Lower lobe of right lung (tissue), 2 donors: ENCODE measurements at places on chromosomes 2 and 18.

GRCh38 chr18:32767400-32767799 lies 5.4 kb downstream of the KLHL14 start:
- no peak overlapping the region for H3K27ac ChIP-seq
- DNase-seq = no peak
- H3K4me1 ChIP-seq = peaks cover 13% of the 10 kb centered on the region
- no peaks in the 10 kb centered on the region for H3K36me3 ChIP-seq
- peaks cover 31% of the 10 kb centered on the region for H3K27me3 ChIP-seq

GRCh38 chr2:32900246-32900973 lies 46.3 kb upstream of the LTBP1 start:
- no peaks in the 10 kb centered on the region for H3K27me3 ChIP-seq
- no peak overlapping the region for H3K4me3 ChIP-seq
- H3K36me3 ChIP-seq = no peaks in the 10 kb centered on the region

- no peak overlapping the region for H3K4me3 ChIP-seq
- DNase-seq = no peak
- no peaks in the 10 kb centered on the region for H3K27me3 ChIP-seq
- no peak overlapping the region for H3K27ac ChIP-seq
- no peaks in the 10 kb centered on the region for H3K36me3 ChIP-seq
Observed at GRCh38 chr2:16330571-16330970, 335.1 kb downstream of the CYRIA start.

DNA sequence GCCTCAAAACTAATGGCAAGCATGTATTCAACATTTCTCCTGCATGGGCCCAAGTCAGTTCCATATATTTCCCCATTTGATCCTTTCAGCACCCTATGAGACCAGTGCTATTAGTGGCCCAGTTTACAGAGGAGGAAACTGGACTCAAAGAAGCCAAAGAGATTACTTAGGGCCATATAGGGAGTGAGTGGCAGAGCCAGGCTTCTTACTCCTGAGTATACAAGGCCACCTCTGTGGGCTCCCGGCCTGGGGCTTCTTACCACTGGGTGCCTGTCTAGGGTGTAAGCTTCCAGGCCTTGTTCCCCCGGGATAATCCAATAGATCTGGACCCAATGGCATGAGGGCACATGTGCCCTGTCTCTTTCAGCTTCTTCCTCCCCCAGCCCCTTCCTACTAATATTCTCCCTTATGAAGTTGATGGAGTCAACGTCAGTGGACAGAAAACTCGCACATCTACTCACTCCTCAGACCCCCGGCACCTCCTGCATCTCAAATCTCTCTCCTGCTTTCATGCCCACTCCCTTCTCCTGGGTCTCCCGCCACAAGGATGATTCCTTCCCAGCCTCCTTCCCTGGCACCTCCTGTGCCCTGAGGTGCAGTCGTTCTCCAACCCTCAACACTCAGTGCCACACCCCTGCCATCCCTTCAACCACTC lies 222.6 kb downstream of the ANAPC1 start:
- no peak overlapping the region for H3K27ac ChIP-seq
- H3K36me3 ChIP-seq = no peaks in the 10 kb centered on the region

DNA sequence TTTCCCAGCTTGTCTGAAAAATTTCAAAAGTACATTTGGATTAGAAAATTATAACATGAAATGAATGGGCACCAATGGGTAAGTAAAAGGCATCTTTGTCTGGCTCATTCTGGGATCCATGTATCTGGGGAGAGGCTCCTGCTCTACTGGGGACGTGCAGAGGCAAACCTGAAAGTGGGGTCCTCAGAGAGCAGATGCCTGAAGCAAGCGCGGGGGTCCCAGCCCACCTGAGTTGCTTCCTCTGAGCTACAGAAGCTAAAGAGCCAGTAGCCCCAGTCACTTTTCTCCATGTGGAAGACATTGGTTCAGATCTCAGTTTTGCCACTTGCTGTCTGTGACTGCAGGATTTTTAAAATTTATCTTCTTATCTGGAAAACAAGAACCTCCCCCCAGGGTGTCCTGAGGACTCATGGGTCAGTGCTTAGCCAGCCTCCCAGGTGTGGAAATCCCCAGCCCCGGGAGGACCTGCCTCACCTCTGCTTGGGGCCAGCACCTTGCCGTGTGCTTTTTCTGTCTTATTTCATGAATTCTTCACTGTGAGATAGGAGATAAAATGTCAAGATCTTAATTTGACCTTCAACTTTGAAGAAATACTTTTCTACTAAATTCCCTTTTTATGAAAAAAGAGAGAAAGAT lies 25.1 kb upstream of the ODC1 start:
- H3K4me3 ChIP-seq = no peak overlapping the region
- H3K27me3 ChIP-seq = no peaks in the 10 kb centered on the region
- H3K36me3 ChIP-seq = no peaks in the 10 kb centered on the region

GRCh38 chr2:177239932-177240630 lies 24.4 kb downstream of the NFE2L2 start:
- peak overlapping the region; percentile 78 for H3K27ac ChIP-seq
- DNase-seq = no peak
- H3K4me3 ChIP-seq = peak overlapping the region; percentile 2
- peaks cover 97% of the 10 kb centered on the region for H3K4me1 ChIP-seq
- H3K36me3 ChIP-seq = peaks cover 4% of the 10 kb centered on the region
- H3K27me3 ChIP-seq = no peaks in the 10 kb centered on the region

GRCh38 chr18:41353777-41354528 lies 601.1 kb upstream of the PIK3C3 start:
- no peak for DNase-seq
- H3K4me1 ChIP-seq = no peaks in the 10 kb centered on the region
- no peak overlapping the region for H3K27ac ChIP-seq
- no peak overlapping the region for H3K4me3 ChIP-seq
- no peaks in the 10 kb centered on the region for H3K36me3 ChIP-seq

DNA sequence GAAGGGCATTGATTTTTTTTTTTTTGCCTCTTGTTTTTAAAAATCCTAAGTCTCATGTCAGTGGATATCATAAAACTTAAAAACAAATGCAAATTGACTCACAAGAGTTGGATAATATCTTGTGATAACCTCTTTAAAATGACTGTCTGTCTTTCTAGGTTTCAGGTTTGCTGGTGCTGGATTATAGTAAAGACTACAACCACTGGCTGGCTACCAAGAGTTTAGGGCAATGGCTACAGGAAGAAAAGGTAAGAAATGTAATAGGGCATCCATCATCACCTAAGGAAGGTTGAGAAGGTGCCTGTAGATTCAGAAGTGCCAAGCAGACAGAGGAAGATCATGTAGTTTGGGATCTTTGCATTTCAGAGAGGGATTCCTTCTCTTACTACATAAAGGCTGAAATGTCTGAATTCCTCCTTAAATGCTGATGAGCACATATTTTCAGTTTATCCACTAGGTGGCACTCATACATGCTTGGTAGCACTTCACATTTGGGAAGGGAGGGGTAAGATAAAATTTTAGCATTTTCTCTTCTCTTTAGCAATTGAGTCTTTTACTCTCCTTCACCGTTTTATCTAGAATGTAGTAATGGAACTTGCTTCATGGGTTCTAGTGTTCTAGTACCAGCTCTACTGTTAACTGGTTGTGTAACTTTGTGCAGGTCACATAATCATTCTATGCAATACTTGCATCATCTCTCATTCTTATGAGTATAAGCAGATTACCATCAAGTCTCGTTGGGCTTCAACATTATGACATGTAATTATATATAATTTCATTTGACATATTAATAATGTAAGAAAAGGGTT lies 21.1 kb downstream of the CPS1 start:
- no peaks in the 10 kb centered on the region for H3K27me3 ChIP-seq
- no peak overlapping the region for H3K27ac ChIP-seq

DNA sequence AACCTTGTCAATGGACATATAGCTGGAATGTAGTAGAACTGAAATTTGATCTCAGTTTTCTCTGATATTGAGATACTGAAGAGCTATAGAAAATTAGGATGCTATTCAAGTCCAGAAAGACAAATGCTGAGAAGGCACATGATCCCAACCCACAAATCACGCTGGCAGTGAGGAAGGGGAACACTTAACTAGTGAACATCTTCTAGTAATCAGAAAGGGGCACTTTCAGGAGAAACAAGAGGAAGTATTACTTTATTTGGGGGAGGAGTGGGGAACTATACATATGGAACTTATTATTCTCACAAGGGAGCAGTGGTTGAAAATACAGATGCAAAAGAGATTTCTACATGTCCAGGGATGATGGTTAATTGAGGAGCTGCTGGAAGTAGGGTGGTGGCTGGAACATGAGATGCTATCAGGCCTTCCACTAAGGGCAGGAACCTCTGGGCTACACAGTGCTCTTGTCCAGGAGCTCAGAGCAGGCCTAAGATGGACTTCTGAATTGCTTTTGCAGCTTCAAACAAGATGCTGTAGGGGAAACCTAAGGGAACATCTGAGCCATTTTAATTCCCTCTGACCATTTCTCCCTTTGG lies 79.3 kb downstream of the TGFA start:
- H3K36me3 ChIP-seq = no peaks in the 10 kb centered on the region
- H3K27me3 ChIP-seq = no peaks in the 10 kb centered on the region
- no peak overlapping the region for H3K27ac ChIP-seq
- H3K4me3 ChIP-seq = no peak overlapping the region

DNA sequence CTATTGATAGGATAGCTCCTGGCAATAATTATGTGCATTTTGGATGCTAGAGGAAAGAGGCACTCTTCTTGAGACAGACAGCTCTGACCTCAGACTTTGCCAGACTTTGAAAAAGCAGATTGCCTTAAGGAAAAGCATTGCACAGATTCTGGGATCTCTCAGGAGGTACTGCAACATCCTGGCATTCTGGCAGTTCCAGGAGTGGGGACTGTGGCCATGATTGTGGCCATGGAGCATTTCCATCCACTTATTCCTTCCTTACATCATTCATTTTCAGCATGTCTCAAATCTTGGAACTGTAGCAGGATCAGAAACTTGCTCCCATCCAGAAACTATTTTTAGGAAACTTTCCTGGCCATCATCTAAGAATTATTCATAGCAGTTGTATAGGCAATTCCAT lies 144.9 kb upstream of the FOSL2 start:
- DNase-seq = no peak
- no peaks in the 10 kb centered on the region for H3K27me3 ChIP-seq
- H3K4me3 ChIP-seq = no peak overlapping the region
- no peak overlapping the region for H3K27ac ChIP-seq

- peak overlapping the region; percentile 89 for H3K4me3 ChIP-seq
- no peaks in the 10 kb centered on the region for H3K27me3 ChIP-seq
- peak; percentile 85 for DNase-seq
- H3K36me3 ChIP-seq = peaks cover 13% of the 10 kb centered on the region
Observed at GRCh38 chr18:79949697-79950487, 1.6 kb downstream of the SLC66A2 start.

DNA sequence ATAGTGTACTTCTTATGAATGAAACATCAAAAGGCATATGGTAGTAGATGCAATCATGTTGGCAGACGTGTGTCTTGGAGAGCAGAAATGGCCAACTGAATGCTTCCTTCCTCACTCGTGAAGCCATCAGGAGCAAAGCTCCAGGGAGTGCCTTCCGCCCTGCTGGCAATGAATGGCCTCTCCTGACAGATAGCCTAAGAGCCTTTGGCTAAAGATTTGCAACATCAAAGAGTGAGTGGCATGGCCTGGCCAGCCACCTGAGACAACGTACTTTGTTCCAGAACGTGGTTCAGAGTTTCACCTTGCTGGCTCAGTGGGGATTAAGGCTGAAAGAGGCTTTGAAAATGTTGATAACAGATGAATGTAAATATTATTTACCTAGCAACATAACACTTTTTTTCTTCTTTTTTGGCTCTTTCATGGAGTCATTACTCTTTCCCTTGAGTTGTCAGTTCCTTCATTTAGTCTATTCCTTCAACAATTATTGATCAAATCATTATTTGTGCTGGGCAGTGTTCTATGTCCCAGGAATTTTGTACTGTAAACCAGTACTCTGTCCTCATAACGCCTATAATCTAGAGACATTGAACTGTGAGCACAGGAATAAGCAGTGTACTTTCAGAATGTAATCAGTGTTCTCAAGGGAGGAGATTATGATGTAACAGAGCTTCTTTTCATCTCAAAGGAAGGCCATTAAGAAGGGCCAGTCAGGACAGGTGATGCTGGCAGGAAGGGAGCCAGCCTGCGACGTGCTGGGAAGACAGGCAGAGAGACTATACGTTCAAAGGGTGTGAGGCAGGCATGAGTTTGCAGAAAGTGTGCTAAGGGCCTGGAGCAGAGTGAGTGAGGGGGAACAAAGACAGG lies 59.4 kb upstream of the SH3RF3 start:
- no peaks in the 10 kb centered on the region for H3K27me3 ChIP-seq
- H3K4me1 ChIP-seq = no peaks in the 10 kb centered on the region
- H3K36me3 ChIP-seq = no peaks in the 10 kb centered on the region
- no peak overlapping the region for H3K27ac ChIP-seq
- H3K4me3 ChIP-seq = no peak overlapping the region
- DNase-seq = no peak

DNA sequence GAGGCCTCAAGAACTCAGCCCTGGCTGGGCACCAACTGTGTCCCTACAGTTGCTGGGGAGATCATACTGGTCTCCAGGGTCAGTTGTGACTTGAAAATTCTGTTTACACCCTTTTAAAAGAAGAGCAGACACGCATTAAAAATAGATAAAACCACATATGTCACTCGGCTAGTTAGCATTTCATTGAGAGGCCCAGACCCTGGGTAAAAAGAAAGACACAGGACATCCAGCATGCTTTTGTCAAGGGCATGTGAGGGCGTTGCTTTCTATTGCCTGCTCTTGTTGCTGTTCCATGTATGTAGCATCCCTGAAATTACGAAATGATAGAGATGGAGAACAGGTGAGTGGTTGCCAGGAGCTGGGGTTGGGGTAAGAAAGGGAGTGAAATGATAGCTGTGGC lies 94.3 kb downstream of the SEPTIN10 start:
- no peak for DNase-seq
- H3K4me3 ChIP-seq = no peak overlapping the region
- H3K36me3 ChIP-seq = no peaks in the 10 kb centered on the region
- no peak overlapping the region for H3K27ac ChIP-seq

- no peaks in the 10 kb centered on the region for H3K36me3 ChIP-seq
- H3K4me3 ChIP-seq = no peak overlapping the region
- no peak overlapping the region for H3K27ac ChIP-seq
- H3K4me1 ChIP-seq = no peaks in the 10 kb centered on the region
Observed at GRCh38 chr18:8462651-8463185, 146.5 kb upstream of the RAB12 start.

DNA sequence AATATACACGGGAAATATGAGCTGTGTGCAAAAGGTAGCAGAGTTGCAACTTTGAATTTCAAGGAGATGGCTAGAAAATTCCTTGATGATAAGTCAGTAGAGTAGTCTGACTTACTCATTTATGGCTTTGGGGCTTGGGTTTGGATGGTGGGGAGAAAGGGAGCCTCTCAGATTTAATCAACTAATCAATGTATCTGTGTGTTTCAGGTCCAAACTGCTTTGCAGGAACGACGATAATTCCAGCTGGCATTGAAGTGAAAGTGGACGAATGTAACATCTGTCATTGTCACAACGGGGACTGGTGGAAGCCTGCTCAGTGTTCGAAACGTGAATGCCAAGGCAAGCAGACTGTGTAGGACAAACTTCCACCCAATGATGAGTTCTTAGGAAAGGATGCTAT lies 164.6 kb downstream of the VWC2L start:
- no peaks in the 10 kb centered on the region for H3K36me3 ChIP-seq
- H3K27me3 ChIP-seq = no peaks in the 10 kb centered on the region
- DNase-seq = no peak
- no peak overlapping the region for H3K27ac ChIP-seq
- no peak overlapping the region for H3K4me3 ChIP-seq

GRCh38 chr2:55231546-55232083 lies 478 bp downstream of the CLHC1 start:
- peaks cover 31% of the 10 kb centered on the region for H3K36me3 ChIP-seq
- H3K27ac ChIP-seq = peak overlapping the region; percentile 91
- no peak for DNase-seq
- peak overlapping the region; percentile 95 for H3K4me3 ChIP-seq
- H3K4me1 ChIP-seq = peaks cover 40% of the 10 kb centered on the region
